Hepatocyte (in vitro differentiated cells): ENCODE measurements at places on chromosomes 12 and 14. TPM values are rescaled to one million over a fixed set of nuclear protein-coding genes. Genes with fewer than 3 reads are reported as not detected.

ISCA2 gene
- total RNA-seq = 17.4 and 21.5 TPM in 2 replicates

ARHGDIB gene
- 13.3 and 20.4 TPM in 2 replicates for total RNA-seq

GRCh38 chr14:80941241-80942185, at the start of gene CEP128:
CEP128 (minus strand) TSS chr14:80941738.
- no peaks in the 10 kb centered on the region for H3K4me1 ChIP-seq
- H3K36me3 ChIP-seq = no peaks in the 10 kb centered on the region
- H3K27ac ChIP-seq = peak within 1 kb of the TSS; percentile 33
- H3K4me3 ChIP-seq = peak within 1 kb of the TSS; percentile 50
- no peaks in the 10 kb centered on the region for H3K27me3 ChIP-seq
- peak; percentile 96 for DNase-seq

DNA sequence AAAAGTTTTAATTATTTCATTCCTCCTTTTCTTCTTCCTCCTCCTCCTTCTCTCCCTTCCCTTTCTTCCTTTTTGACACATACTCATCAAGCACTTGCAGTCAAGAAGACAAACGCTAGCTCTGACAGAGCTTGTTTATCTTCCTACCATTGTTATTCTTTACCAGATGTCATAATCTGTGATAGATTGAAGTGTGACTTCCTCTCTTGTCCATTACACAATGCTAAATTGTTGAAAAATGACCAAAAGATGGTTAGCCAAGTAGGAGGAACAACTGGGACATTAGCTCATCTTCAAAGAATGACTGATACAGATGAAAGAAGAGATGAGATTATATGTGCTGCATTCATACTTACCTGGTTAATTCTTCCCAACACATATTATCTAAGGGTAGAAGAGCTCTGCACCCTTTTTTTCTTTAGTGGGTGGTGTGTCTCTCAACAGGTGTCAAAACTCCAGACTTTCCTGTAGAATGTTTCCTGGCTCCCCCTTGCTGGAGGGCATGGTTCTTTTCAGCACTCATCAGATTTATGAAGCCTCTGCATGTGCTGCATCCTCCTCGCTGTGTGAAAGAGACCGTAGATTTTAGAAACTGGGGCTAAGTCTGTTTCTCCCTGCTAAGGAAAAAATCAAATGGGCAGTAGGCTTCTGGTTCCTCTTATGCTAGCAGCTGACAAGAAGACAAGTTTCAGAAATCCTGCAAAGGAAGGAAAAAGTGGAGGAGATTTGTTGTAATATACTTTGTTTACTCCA, 147.1 kb downstream of the TMX1 start:
- no peaks in the 10 kb centered on the region for H3K36me3 ChIP-seq
- no peak for DNase-seq
- peaks cover 7% of the 10 kb centered on the region for H3K4me1 ChIP-seq

DNA sequence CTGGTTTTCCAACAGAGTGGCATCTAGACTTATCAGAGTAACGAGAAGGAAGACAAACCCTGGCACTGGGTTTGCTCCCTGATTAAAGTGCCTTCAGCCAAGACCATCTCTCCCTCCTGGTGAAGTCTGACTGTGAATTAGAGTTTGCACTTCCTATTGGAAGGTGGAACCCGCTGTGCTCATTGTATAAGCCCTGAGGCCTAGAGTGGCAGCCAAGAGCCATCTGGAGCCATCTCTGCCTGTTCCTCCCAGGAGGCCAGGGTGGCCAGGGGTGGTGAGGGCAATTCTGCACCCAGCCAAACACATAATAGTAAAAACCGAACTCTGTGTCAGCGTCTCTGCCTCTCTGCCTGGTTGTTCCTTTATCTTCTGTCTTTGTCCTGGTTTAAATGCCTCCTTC, 25.0 kb downstream of the MFAP5 start:
- peaks cover 4% of the 10 kb centered on the region for H3K4me1 ChIP-seq
- H3K27ac ChIP-seq = no peak overlapping the region
- no peak for DNase-seq
- H3K36me3 ChIP-seq = no peaks in the 10 kb centered on the region
- no peak overlapping the region for H3K4me3 ChIP-seq

GRCh38 chr12:125519026-125519651, 453.9 kb downstream of the AACS start:
- H3K27ac ChIP-seq = no peak overlapping the region
- H3K27me3 ChIP-seq = no peaks in the 10 kb centered on the region
- no peaks in the 10 kb centered on the region for H3K4me1 ChIP-seq
- no peak overlapping the region for H3K4me3 ChIP-seq
- peak; percentile 13 for DNase-seq
- H3K36me3 ChIP-seq = no peaks in the 10 kb centered on the region

GRCh38 chr12:43540470-43540869, 11.5 kb downstream of the ADAMTS20 start:
- H3K4me1 ChIP-seq = no peaks in the 10 kb centered on the region
- no peaks in the 10 kb centered on the region for H3K36me3 ChIP-seq
- no peaks in the 10 kb centered on the region for H3K27me3 ChIP-seq
- peak; percentile 11 for DNase-seq

- H3K4me1 ChIP-seq = peaks cover 19% of the 10 kb centered on the region
- no peaks in the 10 kb centered on the region for H3K27me3 ChIP-seq
- no peaks in the 10 kb centered on the region for H3K36me3 ChIP-seq
- H3K27ac ChIP-seq = no peak overlapping the region
These were observed 56.4 kb downstream of the TMEM132C start for GRCh38 chr12:128323145-128323920.

- no peaks in the 10 kb centered on the region for H3K36me3 ChIP-seq
- peak overlapping the region; percentile 68 for H3K27ac ChIP-seq
- no peak overlapping the region for H3K4me3 ChIP-seq
These were observed 53.2 kb downstream of the RPAP3 start for GRCh38 chr12:47652521-47653234.

DNA sequence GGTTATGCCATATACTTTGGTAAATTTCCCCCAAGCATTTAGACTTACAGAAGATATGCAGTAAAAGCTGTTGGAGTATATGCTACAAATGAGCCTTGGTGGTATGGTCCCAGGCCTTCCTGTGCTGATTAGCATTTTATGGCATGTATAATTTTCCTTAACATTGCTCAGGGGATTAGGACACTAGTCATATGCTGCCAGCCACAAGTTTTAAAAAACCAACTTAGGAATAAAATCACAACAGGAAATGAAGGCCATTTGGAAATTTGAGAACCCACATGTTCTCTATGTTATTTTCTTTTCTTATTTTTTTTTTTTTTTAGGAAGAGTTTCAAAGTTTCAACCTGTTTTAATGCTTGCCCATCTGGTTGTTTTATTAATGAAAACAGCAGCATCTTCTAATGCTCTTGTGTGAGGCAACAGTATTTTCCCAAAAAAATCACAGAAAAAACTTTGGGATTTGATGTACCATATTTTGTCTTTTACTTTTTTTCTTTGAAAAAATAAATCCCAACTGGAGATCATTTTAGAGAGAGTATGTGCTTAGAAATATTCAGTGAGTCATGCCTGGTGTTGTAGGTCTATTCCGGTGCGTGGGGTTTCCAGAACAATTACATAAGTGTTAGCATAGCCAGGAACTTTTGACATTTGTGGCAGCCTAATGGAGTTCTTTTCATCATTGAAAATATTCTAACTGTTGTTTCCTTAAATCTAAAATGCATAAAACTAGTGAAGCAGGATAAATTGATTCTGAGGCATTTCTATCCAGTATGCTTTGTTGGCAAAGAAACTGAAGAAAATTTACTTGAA, 21.7 kb upstream of the DUSP6 start:
- H3K36me3 ChIP-seq = no peaks in the 10 kb centered on the region
- H3K4me1 ChIP-seq = peaks cover 44% of the 10 kb centered on the region
- no peak overlapping the region for H3K4me3 ChIP-seq
- DNase-seq = no peak

DNA sequence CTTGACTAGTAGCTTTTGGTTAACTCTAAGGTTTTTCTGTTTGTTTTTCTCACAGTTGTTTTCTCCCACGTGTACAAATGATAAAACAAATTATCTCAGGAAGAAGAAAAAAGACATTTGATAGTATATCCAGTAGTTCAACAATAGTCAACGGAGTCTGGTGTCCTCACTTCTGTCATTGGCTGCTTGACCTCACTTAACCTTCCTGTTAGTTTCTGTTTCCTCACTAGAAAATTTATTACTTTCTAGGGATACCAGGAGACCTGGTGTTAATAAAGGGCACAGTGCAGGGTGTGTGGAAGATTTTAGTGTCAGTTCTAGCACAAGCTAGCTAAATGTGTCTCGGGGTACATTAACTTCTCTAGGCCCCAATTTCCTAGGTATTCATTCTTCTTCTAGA, 116.0 kb downstream of the PRKCH start:
- no peak overlapping the region for H3K27ac ChIP-seq
- H3K36me3 ChIP-seq = no peaks in the 10 kb centered on the region
- H3K4me3 ChIP-seq = no peak overlapping the region
- no peaks in the 10 kb centered on the region for H3K27me3 ChIP-seq
- H3K4me1 ChIP-seq = peaks cover 6% of the 10 kb centered on the region
